ENCODE measurements at places on chromosomes 12 and 14.

GRCh38 chr12:76714861-76715260 is 49.1 kb upstream of the ZDHHC17 start:
- DNase-seq: no peak

DNA sequence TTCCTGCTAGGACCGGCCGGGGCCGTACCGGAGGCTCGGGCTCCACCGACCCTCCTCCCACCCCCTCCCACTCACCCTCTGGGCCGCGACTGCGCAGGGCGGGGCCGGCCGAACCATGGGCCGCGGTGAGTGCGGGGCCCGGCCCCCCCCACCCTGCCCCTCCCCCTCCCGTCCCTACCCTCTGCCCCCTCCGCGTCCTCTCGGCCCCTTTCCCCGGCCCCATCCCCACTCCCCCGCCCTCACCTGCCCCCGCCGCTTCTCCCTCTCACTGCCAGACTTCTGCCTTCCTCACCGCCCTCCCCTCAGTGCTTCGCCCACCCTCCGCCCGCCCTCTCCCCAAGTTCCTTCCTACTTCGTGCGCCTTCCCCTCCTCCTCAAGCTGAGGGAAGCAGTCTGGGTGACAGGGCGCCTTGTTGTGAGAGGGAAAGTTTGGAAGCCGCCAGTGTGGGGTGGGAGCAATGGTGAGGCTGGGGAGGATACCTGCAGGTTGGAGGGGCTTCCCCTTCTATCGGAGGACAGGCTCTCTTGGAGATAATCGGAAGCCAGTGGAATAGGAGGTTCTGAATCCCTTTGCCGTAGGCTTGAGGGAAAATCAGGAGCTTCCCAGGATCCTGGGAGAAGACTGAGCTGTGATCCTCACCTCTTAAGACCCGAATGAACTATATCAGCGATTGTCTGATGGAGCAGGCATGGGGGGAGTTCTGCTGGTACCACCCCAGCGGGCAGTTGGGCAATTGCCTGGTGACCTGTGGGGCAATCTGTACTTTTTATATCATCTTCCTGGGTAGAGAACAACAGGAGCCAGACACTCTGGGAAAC is 472 bp downstream of the MBD6 start:
- peak; percentile 41 for DNase-seq

GRCh38 chr14:68399971-68400370 is 392.9 kb downstream of the ZFP36L1 start:
- DNase-seq: no peak

DNA sequence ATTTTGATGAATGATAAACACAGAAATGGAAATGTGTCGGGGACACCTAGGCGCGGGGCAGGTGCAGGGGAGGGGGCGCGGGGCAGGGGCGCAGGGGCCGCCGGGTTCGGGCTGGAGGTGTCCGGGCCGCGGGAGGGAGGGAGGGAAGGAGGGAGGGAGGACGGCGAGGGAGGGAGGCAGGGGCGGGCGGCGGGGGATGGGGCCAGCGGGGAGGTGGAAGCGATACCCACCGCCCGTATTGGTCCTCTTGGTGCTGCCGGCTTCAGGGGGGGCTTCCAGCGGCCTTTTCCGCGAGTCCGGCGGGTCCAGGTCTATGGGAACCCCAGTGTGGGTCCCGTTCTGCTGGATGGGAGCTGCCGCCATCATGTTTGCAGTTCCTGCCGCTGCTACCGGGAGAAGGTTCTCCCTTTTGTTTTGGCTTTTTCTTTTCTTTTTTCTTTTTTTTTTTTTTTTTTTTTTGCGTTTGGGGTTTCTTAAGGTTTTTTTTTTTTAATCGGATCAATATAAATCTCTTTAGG is 703 bp downstream of the NOVA1 start:
- DNase-seq: no peak

DNA sequence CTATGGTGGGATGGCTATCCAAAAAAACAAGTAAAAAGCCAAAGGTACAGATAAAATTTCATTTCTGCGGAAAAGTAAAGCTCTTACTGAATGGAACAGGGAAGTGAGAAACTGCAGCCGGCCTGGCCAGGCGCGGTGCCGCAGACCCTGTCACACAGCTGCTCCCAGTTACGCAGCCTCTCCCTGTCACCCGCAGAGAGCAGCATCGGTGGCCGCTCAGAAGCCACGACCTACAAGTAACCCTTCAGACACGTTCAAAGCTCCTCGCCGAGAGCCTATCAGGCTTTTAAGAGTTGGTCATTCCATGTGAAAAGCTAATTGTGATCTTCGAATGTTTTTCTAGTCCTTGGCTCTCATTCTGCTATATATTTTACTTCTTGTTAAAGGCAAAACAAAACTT is 11.0 kb upstream of the ANKLE2 start:
- DNase-seq: no peak

- peak; percentile 58 for DNase-seq
Measured at GRCh38 chr12:57093415-57094207, 4.7 kb downstream of the NAB2 start.

- no peak for DNase-seq
Measured at GRCh38 chr12:115709540-115710011, 567.9 kb downstream of the MED13L start.

GRCh38 chr12:96441816-96442215 is 41.6 kb upstream of the CDK17 start:
- DNase-seq: peak; percentile 5

DNA sequence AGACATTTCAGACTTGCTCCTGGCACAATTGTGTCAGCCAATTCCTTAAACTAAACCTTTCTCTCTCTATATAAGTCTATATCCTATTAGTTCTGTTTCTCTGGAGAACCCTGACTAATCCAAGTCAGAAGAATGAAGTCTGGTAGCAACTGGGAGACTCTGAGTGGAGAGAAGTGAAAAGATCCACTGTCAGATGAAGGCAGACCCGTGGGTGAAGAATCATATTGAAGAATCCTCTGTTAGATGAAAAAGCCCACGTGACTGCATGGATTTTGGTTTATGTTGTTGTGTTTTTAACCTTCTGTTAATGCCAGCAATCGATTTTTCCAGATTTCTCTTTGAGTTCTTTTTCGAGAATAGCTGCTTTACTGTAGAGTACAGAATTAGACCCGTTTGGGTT is 29.5 kb upstream of the APOLD1 start:
- DNase-seq: no peak

GRCh38 chr14:106372870-106373652 is 846.7 kb downstream of the TMEM121 start:
- peak; percentile 77 for DNase-seq

DNA sequence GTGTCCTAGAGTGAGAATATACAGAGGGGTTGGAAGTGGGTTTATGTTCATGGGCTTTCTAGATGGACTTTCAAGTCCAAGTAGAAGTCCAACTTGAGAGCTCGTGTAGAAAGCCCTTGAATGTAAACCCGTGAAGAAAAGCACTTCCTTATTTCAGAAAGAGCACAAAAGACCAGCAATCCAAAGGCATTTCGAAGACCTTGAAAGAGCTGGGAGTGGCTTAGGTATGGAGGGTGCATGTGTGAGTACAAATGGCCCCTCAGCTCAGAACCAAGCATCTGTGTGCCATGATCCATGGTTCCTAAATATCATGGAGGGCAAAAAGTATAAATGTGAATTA is 160.7 kb downstream of the ETV6 start:
- DNase-seq: no peak

Measured in activated gamma-delta T cell treated with Interleukin-2 at 50 U/mL for 16 hours (primary cell).